GM12864 (cell line): ENCODE measurements at places on chromosomes 3 and 15.
A peak's percentile ranks its signal among the peaks of the same experiment; 100 is the strongest.

DNA sequence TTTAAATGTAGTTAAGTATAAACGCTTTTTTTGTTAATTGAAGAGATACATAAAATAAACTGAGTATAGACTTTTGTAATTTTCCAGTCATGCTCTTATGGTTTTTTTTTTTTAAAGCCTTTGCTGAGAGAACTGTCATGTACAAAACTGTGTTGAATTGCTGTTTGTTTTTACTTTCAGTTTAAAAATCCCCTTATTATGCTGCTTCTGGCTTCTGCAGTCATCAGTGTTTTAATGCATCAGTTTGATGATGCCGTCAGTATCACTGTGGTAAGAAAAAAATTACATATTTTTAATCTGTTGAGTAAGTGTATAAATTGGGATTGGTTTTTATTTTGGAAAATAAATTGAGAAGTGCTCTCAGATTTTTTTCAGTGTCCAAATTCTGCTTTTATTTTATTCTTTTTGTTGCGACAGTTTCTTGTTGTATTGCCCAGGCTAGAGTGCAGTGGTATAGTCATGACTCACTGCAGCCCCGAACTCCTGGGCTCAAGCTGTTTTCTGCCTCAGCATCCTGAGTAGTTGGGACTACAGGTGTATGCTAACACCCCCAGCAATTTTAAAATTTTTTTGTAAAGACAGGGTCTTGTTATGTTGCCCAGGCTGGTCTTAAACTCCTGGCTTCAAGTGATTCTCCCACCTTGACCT is 40.7 kb downstream of the ATP2C1 start:
- no peak for DNase-seq

- no peak for DNase-seq
These were observed 529.8 kb upstream of the GOLIM4 start for GRCh38 chr3:168625477-168625876.

- no peak for DNase-seq
These were observed 418.1 kb downstream of the OCA2 start for GRCh38 chr15:27681038-27681437.

- no peak for DNase-seq
These were observed 933.6 kb upstream of the ROBO1 start for GRCh38 chr3:80701349-80701748.

DNA sequence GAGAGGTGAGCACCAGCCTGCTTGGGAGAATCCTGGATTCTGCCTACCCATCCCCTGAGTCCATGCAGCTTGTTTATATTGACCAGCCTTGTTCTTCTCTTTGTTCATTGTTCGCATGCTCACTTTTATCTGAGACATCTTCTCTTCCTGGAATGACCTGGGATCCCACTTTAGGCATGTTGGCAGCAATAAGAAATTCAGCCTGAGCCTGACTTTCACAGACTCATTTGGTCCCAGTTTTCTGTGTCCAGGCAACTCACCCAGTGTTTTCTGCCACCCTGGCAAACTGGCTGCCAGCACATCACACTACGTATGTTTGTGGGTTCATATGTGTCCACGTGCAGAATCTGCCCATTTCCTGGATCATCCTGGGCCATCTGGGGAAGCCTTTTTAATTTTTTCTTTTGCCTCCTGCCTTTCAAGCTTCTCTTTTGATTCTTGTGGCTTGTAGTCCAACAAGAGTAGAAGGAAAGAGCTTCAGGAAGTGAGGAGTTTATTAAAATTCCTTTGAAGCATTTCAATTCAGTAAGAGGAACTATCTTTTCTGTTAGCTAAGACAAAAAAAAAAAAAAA is 199.9 kb downstream of the FNDC3B start:
- no peak for DNase-seq

- no peak for DNase-seq
These were observed 215.2 kb downstream of the ZNF621 start for GRCh38 chr3:40739971-40740370.

- DNase-seq: no peak
These were observed 258.4 kb downstream of the CHL1 start for GRCh38 chr3:454986-455385.

DNA sequence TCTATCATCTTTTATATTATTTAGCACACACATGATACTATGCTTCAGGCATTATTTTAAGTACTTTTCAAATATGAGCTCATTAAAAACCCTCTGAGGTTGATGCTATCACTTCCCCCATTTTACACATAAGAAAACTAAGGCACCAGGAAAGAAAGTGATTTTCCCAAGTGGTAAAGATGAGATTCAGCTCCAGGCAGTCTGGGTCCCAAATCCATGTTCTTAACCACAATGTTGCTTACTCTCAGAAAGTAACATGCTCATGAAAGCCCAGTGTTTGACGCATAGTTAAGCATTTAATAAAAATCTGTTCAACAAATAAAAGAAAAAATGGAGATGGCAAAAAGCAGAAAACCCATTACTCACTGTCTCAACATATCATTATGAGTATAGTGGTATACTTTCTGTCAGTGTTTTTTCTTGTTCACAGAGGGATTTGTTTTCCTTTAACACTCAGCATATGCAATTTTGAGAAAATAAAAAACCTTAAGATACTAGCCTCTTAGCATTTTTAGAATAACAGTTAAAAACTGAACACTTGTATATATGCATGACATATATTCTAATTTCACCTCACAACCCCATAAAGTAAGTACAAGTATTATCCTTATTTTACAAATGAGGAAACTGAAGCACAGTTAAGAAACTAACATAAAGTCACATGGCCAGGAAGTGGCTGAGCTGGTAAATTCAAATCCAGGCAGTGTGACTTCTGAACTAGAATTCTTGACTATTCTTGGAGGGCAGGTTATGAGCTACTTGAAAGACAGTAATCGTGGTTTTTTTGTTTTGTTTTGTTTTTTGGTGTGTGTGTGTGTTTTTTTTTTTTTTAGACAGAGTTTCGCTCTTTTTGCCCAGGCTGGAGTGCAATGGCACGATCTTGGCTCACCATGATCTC is 10.4 kb downstream of the PEAK1 start:
- DNase-seq: peak; percentile 52

GRCh38 chr3:129672412-129672811 is 65.9 kb upstream of the PLXND1 start:
- DNase-seq: no peak

- no peak for DNase-seq
These were observed 414.2 kb downstream of the PDCD6IP start for GRCh38 chr3:34212656-34213055.

DNA sequence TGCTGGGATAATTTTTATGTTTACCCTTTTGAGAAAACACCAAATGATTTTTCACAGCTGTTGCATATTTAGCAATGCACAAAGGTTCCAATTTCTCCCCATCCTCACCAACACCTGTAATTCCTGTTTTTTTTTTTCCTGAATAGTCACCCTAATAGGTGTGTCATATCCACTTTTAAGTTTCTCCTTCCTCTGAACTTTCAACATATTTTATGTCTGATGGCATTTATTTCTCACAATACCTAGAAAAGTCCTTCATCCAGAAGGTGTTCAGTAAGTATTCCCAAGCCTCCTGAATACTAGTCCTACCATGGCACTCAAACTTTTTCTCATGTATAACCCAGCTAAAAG is 1.5 kb downstream of the RPL24 start:
- no peak for DNase-seq

- DNase-seq: no peak
These were observed 21.1 kb upstream of the IQCF6 start for GRCh38 chr3:51799879-51800749.

DNA sequence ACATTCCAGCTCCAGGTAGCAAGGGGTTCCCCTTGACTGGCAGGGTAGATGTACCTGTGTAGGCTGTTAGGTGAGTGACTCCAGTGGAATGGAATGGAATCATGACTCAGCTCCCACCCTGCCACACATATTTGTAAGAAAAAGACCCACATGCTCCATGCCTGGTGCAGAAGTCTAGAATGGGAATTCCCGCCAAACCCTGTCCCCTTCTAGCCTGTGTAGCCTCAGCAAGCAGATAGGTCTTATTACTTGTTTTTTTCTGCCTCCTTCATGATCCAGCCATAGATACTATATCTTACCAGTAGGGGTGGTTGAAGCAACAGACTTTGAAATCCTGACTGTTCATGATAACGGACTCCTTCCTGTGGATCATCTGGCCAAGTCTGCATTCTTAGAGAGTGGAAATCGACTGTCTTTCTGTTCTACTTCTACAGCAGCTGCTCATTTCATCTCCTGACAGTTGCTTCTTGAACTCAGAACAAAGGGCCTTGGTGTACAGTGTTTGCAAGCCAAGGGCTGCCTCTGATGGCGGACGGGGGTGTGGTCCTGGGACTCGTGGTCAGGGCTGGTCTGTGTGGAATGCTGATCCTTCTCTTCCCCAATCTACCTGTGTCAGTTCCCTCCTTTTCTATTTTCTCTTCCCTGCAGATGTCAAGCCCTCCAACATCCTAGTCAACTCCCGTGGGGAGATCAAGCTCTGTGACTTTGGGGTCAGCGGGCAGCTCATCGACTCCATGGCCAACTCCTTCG is 16.3 kb downstream of the SNAPC5 start:
- no peak for DNase-seq

- no peak for DNase-seq
These were observed 619.1 kb upstream of the BCHE start for GRCh38 chr3:166456286-166456685.

GRCh38 chr15:72554471-72555425 is 80.6 kb downstream of the ARIH1 start:
- no peak for DNase-seq

- no peak for DNase-seq
These were observed 83.6 kb downstream of the LRTM1 start for GRCh38 chr3:54844211-54844610.

DNA sequence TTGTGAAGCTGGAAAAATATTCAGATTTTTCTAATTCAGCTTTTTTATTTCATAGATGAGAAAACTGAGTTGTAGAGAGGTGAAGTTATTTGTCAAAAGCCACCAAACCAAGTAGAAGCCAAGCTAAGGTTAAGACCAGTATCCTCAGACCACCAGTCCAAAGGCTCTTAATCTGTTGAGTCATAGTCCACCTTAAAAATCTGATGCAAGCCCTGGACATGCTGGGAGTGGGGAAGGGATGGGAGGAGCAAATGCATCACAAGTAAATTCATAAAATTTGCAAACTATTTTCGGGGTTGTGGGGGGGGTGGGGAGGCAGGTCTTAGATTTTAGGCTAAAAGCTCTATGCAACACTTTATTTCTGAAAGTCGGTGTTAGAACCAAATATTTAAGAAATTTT is 307.7 kb upstream of the SEMA6D start:
- DNase-seq: no peak

DNA sequence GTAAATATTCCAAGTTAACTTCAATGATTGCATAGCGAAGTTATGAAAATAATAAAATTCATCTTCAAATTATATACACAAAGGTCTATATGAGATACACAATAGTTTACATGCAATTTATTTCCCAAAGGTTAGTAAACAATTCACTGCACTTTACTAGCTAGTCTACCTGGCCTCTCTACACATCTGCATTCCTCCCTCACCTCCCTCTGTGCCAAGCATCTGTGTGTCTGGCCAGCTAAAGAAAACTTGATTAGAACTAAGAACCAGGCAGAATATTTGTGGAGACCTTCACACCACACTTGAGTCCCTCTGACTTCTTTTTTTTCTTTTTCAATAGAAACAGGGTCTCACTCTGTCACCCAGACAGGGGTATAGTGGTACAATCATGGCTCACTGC is 61.4 kb downstream of the LRRFIP2 start:
- no peak for DNase-seq

GRCh38 chr15:67054676-67055075 is 10.7 kb upstream of the SMAD3 start:
- DNase-seq: no peak

GRCh38 chr3:105719791-105720190 is 149.0 kb downstream of the CBLB start:
- DNase-seq: no peak

DNA sequence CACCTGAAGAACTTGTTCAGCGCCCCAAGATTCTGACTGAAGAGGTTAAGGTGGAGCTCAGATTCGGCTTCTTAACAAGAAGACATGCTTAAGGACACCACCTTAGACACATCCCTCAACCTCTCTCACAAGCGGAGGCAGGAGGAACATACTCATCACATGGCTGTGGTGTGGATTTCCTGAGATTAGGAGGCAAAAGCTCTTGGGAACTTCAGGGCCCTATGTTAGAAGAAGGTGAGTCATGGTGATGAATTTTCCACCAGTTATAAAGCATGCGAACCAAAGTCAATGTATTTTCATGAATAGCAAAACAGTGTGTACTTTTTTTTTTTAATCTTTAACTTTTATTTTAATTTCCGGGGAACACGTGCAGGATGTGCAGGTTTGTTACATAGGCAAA is 212.2 kb upstream of the SUCLG2 start:
- no peak for DNase-seq

- no peak for DNase-seq
These were observed 1.7 kb upstream of the PLA2G4F start for GRCh38 chr15:42157981-42158765.

GRCh38 chr15:65244638-65245037 is 33.4 kb upstream of the CILP start:
- DNase-seq: no peak

GRCh38 chr3:66980791-66981190 is 17.3 kb upstream of the KBTBD8 start:
- DNase-seq: no peak

GRCh38 chr3:185649414-185649813 is 63.3 kb downstream of the SENP2 start:
- no peak for DNase-seq

GRCh38 chr3:184514171-184514490 is 47.5 kb upstream of the EPHB3 start:
- no peak for DNase-seq

- DNase-seq: no peak
These were observed 117.8 kb downstream of the TMEM266 start for GRCh38 chr15:76177491-76178040.
